ENCODE measurements at places on chromosomes 2 and 18.

DNA sequence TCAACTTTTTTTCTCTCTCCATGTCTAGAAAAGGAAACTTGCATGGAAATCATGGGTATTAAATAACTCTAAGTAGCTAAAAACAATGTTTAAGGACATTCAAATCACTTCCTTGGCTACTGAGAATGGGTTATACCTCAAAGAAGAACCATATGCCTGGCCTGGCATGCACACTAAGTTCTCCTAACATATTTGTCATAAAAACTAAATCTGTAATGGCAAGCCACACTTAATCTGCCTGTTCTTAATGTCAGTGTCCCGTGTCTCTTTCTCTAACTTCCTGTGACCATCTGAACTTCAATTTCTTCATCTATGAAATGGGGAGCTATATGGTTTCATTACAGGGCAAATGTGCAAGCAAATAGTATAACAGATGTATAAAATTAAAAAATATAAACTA, 11.1 kb downstream of the PDE1A start:
- no peak for DNase-seq

- peak; percentile 78 for DNase-seq
Measured at GRCh38 chr2:42102591-42103450, 55.0 kb downstream of the PKDCC start.

GRCh38 chr2:198488964-198489363, 684.6 kb downstream of the PLCL1 start:
- no peak for DNase-seq

DNA sequence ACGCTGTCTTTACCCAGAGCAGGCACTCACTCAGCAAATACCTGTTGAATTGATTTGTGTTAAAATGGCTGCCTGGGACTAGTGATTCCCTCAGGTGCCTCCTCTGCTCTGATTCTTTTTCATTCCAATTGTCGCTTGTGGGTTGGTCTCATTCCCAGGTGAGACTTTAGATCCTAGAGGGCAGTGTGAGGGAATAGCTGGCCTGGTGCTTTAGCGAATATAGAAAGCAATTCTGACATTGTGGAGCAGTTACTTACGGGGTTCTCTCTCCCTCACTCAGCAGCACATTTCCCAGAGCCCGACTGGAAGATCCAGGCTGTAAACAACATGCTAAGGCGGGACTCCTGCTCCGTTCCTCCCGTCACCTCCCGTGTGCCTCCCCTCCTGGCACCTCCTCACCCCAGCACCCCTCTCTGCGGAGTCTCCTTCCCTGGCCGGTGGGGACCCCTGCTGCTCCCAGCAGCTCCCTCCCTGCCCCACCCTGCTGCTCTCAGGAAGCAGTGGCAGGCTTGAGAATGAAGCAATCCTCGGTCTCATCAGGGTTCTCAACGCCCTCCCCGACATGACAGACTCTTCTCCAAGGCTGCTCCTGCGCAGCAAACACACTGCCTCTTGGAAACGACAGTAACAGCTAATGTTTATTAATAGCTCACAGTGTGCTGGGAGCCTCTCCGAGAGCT, 26.9 kb downstream of the CELF4 start:
- no peak for DNase-seq

DNA sequence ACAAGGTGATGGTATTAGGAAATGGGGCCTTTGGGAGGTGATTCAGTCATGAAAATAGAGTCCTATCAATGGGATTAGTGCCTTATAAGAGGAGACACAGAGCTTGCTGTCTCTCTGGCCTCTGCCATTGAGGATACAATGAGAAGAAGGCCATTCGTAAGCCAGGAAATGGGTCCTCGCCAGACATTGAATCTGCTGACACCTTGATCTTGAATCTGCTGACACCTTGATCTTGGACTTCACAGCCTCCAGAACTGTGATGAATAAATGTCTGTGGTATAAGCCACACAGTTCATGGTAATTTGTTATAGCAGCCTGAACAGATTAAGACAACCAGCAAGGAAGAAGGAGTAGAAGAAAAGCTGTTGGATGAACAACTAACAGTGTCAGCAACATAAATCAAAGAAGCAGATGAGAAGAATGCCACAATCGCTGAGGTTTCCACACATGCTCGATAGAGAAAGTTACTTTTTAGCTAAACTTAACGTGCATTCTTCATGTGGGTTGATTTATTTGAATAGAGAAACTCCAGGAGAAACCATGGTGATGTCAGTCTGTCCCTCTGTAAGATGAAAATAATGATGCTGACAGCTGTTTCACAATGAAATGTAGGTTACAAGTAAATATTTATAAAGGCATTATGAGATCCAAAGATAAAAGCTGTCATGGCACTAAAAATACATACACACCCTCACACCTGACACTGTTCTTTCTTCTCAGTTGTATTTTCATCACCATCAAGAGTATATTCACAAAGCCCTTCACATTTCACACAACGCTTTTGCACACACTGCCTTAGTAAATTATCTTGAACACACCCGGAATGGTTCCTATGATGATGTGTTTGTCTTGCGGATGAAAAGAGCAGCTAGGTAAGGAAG, 153.7 kb upstream of the NCK2 start:
- DNase-seq, result no peak

DNA sequence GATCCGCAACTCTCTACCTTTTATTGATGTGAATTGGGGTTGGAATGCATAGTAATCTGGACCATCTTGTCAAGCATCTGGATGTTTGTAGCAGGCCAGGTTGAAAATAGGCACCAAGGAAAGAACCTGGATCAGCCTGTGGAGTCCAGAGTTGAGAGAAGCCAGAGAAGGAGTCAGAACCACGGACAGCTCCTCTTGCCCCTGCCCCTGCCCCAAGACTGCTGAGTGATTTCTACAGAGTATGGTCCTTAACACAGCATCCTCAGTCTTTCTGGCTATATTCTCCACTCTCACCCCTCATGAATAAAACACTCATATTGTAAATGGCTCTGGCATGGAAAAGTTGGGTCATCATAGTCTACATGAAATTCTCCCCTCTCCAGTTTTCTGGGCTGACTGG, 154.6 kb downstream of the LOXHD1 start:
- no peak for DNase-seq

DNA sequence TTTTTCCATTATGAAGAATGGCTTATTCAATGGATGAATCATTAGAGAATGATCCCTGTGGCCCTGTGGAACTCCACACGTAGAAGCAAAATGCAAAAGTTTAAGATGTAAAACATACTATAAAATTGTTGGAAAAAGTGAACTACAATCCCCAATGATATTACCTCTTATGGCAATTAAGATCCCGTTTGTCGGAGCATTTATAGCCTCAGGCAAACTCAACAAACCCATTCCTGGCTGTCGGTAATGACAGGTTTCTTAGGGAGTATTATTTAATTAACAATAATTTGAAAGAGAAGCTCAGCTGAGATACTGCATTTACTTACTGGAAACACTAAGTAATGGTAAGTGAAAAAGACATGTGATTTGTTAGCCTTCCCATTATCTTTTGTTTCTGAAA, 138.3 kb downstream of the CDH20 start:
- no peak for DNase-seq

- no peak for DNase-seq
Measured at GRCh38 chr18:23377669-23378301, 75.3 kb upstream of the RIOK3 start.

DNA sequence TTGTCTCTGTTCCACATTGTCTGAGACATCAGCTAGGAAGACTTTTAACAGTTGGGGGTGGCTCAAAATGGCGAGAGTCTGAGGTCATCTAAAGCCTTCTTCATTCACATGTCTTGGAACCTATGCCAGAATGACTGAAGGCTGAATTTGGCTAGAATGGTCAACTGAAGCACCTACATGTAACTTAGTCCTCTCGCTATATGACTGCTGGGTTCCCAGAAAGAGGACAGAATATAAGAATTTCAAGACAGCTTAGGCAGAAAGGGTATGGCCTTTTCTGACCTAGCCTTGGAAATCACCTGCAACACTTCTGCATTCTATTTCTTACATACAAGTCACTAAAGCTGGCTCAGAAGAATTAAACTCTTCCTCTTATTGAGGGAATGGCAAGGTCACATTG, 75.6 kb upstream of the OTX1 start:
- DNase-seq, result no peak

GRCh38 chr2:240133401-240133800, 2.7 kb downstream of the COPS9 start:
- peak; percentile 12 for DNase-seq

GRCh38 chr18:26722565-26722931, 143.0 kb downstream of the AQP4 start:
- DNase-seq, result no peak

DNA sequence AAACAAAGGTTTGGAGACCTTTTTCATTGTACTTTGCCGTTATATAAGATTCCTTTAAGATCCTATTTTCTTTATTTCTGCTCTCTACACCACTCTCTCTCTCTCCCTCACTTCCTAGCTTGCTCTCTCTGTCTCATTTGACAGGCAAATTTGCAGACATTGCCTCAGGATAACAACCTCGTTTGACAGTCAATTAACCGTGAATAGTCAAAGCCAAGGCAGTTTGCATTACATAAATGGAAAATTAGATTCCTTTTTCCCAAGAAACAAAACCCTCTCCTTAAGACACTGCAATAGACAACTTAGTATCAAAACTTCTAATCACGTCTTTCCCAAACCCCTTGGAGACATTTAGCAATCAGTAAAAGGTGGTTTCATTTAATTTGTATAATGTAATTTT, 7.4 kb downstream of the SKOR2 start:
- DNase-seq, result no peak

GRCh38 chr2:143877876-143878530, 641.9 kb downstream of the ZEB2 start:
- no peak for DNase-seq

GRCh38 chr2:172398440-172398839, 28.9 kb upstream of the ITGA6 start:
- no peak for DNase-seq

DNA sequence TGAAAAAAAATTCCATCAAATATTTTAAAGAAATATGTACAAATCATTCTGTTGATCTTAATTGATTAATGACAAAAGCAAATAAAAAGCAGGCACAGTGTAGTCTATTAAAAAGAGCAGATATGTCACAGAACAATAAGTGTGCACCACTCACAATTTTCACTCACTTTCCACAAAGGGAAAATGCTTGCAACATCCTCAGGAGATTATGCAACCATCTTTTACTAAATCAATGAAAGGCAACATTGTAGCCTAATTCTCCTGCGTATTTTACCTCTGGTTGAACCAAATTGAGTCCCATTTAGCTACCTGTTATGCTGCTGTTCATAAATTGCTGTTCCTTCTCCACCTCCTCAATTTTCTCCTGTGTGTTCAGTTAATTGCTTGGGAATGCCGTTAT, 1346.8 kb upstream of the PIK3C3 start:
- DNase-seq, result no peak

- DNase-seq, result no peak
Measured at GRCh38 chr2:144441711-144442141, 78.2 kb downstream of the ZEB2 start.

DNA sequence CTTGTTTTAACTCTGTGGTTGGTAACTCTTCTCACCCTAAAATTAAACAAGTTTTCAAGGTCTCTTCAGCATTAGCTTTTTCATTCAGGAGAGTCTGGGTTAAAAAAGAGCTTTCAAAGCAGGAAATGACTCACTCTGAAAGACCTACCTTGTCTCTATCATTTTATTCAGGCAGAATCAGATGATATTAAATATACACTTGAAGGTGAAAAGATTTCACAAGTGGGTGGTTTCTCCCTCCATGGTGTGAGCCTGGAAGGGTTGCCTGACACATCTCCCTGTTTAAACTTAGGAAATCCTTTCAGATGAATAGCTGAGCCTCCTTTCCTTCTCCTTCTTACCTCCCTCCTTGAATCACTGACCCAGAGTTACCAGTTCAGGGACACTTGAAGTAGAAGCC, 1402.0 kb upstream of the PIK3C3 start:
- DNase-seq, result no peak

DNA sequence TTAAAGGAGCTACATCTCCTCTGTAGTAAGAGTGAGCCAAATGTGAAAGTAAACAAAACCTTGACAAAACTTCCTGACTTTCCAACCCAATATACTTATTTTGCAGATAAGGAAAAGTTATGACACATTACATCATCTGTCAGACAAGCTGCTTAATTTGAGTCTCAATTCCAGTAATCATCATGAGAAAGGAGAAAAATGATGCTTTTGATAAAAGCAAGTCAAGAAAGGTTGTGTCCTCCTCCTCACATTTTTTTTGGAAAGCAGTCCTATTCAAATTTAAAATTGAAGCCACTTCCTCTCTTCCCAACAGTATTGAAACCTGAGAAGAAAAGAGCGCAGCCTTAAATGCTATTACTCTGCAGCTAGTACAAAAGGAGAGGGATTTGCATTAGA, 519.6 kb downstream of the LRP1B start:
- no peak for DNase-seq
